ENCODE measurements at places on chromosomes 5 and 9.
A peak's percentile ranks its signal among the peaks of the same experiment; 100 is the strongest.

DNA sequence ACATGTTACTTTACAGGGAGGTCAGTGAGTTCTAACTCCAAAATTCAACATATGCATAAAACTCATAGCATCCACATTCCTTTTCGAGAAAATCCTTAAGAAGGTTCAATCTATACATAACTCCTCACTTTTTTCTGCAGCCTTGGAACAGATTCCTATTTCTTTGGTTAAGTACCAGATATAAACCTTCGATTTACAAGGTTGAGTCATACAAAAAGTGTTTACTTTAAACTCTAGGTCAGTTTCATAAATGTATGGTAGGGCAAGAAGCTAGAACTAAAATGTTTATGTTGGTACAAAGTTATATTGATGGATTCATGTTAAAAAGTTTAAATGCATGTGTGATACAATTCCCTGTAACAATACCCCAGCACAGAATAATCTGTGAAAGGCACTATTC, 19.4 kb downstream of the CDKN2AIPNL start:
- DNase-seq = no peak

DNA sequence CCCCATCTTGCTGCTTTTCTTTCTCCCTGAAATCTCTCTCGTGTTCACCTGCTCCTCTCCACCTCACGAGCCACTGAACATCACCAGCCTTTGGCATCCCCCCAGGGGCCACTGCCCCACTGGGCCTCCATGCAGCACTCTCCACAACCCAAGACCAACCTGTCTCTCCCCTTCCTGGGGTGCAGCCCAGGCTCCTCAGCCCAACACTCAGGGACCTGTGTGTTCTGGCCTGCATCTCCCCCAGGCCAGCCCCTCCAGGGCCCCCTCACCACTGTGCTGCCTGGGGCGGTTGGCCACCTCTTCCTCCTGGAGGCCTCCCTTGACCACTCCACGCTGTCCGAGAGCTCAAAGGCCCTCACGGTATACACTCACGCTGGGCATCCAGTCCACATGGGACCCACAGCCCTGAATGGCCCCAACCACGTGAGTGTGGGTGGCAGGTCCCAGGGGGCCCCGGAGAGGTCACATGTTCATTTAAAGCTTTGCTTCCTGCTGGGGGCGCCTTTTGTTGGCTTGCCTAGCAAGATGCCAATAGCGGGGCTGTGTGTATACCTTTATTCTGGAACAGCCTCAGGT, 453 bp upstream of the DOK3 start:
- no peak for DNase-seq

DNA sequence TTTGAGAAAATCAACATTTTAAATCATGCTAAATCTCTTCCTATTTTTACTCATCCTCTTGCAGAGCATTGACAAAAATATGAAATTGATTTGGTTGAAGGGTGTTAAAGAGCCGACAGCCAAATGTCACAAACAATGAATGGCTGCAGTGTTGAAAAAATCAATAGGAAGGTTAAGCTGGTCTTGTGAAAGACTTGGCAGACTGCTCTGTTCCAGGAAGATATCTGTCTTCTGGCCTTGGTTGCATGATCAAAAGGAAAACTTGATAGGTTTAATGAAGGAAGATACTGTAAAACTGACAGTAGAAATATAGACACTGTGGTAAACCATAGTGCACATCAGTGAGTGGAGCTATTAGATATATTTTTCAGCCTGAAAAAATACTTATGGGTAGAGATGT, 103.6 kb downstream of the PBX3 start:
- DNase-seq = no peak

- no peak for DNase-seq
These were observed 35.2 kb downstream of the RLN2 start for GRCh38 chr9:5269249-5269715.

DNA sequence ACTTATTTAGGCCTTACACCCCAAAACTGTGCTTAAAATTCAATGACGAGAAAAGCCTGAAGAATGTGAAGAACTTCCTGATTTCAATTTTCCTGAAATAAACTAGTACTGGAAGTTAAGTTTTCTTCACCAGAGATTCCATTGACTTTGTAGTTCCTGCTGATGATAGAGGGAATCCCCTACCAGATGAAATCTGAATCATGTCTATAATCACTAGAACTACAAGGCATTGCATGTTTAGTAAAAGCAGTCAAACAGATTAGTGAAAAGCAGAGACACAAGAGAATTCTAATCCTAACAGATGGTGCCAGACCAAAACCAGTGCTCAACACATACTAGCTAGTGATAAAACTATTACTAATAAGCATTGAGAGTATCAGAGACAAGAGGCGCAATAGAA, 130.0 kb downstream of the PDE4D start:
- DNase-seq = no peak

DNA sequence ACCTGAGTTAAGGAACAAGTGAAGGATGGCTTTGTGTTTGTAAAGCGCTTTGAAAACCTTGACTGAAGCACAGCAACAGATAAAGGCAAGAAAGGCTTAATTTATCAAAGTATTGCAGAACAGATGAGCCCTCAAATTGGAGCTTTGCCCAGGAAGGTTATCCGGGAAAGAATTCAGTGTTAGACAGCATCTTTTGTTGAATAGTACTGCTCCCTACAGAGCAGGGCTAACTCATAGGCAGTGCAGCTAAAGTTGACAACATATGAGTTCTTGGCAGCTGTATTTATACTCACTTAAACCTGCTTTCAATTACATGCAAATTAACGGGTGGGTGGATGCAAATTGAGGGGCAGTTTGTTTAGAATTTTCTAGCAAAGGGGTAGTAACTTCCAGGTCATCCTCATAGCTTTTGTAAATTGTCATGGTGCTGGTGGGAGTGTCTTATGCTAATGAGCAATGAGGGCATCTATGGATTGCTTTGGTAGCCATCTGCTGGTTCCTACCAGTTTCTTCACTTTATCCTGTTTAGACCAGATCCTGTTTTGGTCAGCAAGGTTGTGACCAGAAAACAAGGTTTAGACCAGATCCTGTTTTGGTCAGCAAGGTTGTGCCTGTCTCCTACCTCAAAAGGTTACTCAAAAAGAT, 105.8 kb downstream of the GDA start:
- DNase-seq = no peak

- DNase-seq = no peak
These were observed 213.9 kb downstream of the TMEM167A start for GRCh38 chr5:82863266-82863665.

GRCh38 chr9:93676310-93677047, 100.1 kb downstream of the PHF2 start:
- no peak for DNase-seq

GRCh38 chr9:38380872-38381534, 11.5 kb upstream of the ALDH1B1 start:
- no peak for DNase-seq

DNA sequence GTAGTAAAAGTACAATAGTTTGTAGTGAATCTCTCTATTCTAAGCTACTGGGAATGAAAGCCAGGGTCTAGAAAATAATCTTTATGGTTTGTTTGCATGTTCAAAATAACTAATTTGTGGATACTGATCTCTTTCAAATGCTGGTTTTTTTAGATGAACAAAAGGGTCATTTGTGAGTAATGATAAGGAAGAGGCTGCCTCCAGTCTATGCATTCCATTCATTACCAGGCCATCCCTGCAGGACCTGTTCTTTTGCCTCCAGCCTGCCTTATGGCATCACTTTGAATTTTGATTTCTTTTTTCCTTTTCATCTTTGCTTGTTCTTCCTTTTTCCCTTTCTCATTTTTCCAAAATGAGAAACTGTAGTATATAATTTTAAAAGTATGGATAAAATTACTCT, 312.3 kb downstream of the CWC27 start:
- no peak for DNase-seq

GRCh38 chr5:2172471-2172870, 289.7 kb upstream of the IRX4 start:
- DNase-seq = no peak

- DNase-seq = no peak
These were observed 7.3 kb downstream of the CCDC112 start for GRCh38 chr5:115289104-115289503.

DNA sequence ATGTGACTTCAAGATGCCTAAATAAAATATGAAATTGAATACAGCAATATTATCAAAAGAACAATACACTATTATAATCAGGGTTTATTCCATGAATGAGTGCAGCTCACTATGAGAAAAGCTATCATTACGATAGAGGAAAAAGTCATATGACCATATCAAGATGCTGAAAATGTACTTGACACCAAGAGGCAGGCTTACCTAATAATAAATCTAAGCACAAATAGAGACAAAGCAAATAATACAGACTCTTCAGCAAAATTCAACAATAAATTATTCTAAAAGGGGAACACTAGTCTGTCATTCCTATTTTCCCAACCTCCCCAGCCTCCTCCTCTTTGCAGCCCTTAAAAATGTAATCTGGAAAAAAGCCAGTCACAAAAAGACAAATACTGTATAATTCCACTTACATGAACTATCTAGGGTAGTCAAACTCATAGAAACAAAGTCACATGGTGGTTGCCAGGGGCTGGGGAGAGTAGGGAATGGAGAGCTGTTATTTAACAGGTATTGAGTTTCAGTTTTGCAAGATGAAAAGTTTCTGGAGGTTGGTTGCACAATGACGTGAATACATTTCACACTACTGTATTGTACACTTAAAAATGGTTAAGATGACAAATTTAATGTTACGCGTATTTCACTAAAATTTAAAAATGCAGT, 148.4 kb downstream of the NFIB start:
- no peak for DNase-seq

- DNase-seq = no peak
These were observed 54.4 kb downstream of the ENTREP1 start for GRCh38 chr9:69379270-69379982.

DNA sequence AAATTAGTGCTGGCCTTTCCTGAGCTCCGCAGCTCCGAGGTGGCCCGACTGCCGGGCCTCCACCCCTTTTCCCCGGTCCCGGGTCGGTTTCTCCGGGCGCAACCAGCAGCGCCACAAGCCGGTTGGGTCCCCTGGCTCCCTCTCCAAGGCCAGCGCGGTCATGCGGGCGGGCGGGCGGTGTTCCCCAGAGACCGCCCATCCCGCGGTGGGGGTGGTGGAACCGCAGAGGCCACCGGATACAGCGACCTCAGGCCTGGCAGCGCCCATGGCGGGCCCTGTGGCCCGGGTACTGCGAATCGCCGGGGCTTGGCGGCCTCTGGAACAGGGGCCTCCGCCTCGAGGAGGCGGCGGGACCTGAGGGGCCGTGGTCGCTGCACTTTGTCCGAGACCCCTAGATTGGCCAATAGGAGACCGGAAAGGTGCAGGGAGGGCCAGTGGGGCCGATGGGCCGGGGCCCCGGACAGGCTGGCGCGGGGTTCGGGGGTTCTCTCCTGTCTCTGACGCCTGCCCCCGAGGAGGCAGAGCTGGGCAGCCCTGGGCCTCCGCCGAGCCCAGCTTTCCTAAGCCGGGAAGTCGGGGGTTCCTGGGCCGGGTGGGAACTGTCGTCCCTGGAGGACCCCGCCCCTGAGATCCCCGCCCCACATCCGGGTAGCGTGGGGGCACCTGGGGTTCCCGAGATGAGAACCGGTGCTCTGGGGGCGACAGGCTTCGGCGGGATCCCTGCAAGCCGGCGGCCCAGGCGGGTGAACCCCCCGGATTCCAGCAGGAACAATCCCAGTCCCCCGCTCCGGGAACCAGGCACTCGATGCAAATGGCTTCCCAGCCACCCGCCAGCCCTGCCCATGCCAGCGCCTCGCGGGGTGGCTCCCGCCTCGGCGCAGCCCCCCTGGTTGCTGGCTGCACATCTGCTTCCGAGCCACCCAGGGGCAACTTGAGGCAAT, 293.9 kb downstream of the ZSWIM6 start:
- DNase-seq = peak; percentile 13

DNA sequence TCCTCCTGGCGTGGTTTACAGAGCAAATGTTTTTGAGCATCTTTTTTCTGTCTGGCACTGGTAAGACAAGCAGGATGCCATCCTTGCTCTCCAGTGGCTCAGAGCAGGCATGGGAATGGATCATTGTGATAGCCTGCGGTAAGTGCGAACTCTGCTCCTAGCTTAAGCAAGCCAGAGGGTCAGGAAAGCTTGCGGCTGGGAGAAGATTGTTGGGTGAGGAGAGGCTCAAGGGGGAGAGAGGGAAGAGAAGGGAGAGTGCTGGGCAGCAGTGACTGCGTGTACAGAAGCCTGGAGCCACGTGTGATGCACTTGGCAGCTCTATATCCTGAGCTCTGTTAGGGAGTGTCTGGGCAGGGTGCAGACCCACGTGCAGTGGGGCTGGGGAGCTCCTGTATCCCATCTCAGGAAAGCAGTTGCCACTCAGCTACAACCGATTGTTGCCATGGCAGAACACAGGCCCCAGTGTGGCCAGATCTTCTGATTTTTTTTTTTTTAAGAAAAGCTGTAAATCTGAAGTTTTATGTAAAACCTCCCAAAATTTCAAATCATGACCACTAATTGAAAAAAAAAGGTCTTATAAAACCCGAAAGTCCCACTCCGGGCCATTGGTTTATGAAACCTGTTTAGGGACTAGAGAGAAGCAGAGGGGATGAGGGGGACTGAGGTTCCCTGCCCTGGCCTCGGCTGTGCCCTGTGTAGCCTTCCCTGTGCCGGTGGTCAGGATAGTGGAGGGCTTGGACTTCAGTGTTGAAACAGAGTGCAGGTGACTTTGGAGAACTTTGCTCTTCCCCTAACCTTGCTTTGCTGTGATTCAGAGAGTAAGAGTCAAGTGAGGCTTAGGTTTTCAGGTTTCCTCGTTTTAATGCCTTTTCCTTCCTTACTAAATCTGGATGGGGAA, 67.3 kb downstream of the ZNF618 start:
- no peak for DNase-seq

- no peak for DNase-seq
These were observed 235.9 kb downstream of the FER start for GRCh38 chr5:108983461-108984092.

- no peak for DNase-seq
These were observed 138.1 kb downstream of the NXNL2 start for GRCh38 chr9:88672874-88673689.

- DNase-seq = no peak
These were observed 453.3 kb downstream of the KDM4C start for GRCh38 chr9:7210854-7211637.

DNA sequence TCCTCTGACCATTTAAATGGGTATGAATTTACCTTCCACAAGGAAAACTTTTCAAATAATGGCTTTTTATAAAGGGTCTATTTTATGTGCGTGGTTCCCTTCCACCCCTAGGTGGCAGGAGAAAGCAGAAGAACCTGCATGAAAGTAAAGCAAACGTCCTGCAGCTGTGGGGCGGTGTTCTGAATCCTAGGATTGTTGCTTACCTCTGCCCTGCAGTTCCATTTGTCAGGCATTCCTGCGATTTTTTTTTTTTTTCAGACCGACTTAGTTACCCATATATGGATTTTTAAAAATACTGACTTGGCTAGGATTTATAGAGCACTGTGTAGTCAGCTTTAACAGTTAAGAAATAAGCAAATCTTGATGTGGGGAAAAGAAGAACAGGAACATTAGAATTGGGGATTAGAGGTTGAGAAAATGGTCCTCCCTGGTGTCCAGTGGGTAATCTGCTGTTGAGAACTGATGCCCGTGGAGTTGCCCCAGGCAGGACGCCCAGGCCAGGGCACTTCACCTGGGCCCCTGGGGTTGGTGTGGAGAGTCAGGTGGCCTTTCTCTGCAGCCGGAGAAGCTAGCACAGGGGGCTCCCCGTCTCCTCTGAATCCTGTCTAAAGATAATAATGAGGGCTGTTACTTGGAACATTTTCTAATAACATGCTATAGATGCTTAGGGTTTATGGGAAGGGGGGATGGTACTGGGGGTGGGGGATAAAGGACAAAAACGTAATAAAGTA, 30.4 kb upstream of the LTC4S start:
- DNase-seq = peak; percentile 44

GRCh38 chr9:134539586-134540194, 101.9 kb upstream of the COL5A1 start:
- DNase-seq = no peak
